ENCODE measurements at places on chromosomes 4 and X.

GRCh38 chrX:154049209-154050112 lies 29.8 kb upstream of the IRAK1 start:
- DNase-seq: no peak

- no peak for DNase-seq
Observed at GRCh38 chr4:69092980-69093568, 3.2 kb upstream of the UGT2B7 start.

GRCh38 chrX:30593440-30594200 lies 16.1 kb upstream of the TASL start:
- DNase-seq: no peak

- no peak for DNase-seq
Observed at GRCh38 chr4:184424279-184424678, 50.1 kb downstream of the IRF2 start.

DNA sequence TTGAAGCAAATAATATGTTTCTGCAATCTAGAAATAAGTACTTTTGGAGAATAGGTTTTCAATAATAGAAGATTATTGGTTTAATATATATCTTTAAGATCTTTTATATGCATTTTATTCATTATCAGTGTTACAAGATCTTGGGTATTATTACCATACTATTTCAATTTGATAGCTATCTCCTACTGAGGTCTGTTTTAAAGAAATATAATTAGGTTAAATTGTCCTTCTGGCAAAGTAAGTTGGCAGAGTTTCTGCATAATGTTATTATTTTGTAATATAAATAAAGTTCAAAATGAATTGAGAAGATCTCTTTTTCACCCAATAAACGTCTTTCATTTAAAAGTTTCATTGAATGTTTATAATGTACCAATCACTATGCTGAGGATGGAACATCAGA lies 443.7 kb downstream of the FAT4 start:
- no peak for DNase-seq

DNA sequence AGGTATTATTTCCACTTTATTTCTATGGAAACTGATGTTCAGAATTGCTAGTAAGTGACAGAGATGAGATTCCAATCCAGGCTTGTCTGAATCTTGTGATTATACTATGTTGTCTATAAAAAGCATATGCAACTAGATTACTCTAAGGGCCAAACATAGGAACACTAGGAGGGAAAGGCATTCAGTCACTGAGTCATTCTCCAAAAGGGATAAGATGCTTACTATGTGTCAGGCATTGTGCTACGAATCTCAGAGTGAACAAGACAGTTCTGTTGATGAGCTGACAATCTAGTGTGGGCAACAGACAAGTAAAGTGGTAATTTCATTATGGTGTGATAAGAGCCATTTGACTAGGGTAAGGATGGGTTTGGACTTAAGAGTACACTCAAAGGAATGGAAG lies 77.2 kb downstream of the RASL11B start:
- no peak for DNase-seq

- no peak for DNase-seq
Observed at GRCh38 chr4:76773766-76774165, 124.2 kb downstream of the SOWAHB start.

Measured in stimulated activated CD8-positive, alpha-beta memory T cell treated with anti-CD3 and anti-CD28 coated beads, Interleukin-2, amount 100 ng/mL, for 1 hour (primary cell).